Right ventricle myocardium superior (tissue), 1 donor: ENCODE measurements at places on chromosomes 16 and 17. TPM values are rescaled to one million over a fixed set of nuclear protein-coding genes. Genes with fewer than 3 reads are reported as not detected.
A peak's percentile ranks its signal among the peaks of the same experiment; 100 is the strongest.

- DNase-seq, result no peak
Observed at GRCh38 chr17:68955181-68955841, at the start of gene ABCA8. ABCA8 (minus strand) TSS chr17:68955392; CDS start chr17:68942034, 13,358 bp downstream.

DNA sequence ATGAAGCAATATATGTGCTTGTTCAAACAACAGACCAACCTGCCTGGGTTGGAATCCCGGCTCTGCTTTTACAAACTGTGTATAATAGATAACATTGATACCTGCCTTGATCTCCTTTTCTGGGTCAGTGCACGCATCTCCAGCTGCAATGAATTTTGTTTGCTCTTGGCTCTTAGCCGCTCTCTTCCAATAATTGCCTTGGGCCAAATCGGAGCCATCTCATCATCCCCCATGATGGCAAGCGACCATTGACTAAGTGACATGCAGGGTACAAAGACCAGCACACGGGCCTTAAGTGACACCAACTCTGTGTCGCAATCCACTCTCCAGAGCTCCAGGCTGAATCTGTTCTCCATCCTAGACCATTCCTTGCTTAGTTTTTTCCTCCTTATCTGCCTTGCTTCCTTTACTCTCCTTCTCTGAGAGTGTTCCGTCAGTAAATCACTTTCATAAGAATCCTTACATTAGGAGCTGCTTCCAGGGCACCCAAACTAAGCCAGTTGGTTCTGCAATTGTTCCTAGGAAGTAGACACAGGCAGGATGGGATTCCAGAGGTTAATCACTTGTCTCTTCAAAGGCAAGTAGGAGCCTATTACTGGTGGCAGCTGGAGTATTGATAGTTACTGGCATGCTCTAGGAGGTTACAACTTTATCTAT is 134.2 kb downstream of the ABCA8 start:
- no peak for DNase-seq

Gene CD300H
- total RNA-seq, result not detected

DNA sequence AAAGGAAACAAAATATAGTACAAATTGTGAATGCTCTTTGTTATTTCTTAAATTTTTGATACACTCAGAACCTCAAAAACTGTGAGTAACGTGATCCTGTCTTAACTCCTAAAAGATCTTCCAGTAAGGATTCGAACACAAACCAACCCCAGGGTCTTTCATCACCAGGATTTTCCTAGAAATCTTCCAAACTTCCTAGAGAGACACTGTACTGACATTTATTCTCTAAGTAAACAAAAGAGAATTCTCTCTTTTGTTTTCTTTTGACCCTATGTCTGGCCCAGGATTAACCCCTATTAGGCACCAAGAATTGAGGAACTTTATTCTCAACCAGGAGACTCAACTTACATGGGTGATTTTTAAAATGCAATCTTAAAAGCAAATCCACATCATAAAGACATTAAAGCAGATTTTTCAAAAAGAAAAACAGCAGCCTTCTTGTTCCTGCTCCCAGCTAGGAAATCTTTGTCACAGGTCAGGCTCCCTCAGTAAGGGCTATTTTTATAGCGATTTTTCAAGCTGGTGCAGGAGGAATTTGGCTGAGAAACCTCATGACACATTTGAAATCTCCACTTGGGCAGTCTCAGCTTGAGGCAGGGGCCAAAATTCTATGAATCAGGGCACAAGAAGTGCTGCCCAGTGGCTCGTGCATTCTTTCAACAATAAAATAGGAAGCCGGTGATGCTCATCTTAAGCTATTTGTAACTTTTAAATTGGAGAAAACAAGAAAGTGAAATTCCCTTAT is 6.2 kb upstream of the SMG1 start:
- no peak for DNase-seq

DNA sequence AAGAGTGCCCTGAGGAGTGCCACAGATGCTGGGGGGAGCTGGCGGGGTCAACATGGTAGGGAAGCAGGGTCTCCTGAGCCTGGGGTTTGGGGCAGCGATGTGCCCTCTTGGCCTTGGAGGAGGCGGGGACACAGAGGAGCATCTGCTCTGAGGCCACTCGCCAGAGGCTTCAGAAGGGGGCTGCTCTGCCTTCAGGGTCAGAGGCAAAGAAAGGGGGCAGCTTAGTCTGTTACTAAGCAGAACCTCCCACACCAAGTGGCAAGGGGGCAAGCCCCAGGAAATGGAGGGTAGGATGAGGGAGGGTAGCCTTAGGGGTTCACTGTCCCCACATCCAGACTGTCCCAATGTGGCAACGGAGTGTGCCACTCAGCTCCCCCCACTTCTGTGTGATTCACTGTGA is 18.3 kb downstream of the CCDC182 start:
- DNase-seq, result no peak

GRCh38 chr16:56300242-56300623 is 108.9 kb downstream of the GNAO1 start:
- DNase-seq, result no peak

GRCh38 chr17:41678411-41678906 is 10.2 kb upstream of the EIF1 start:
- DNase-seq, result no peak

Gene SLC22A31
- not detected for total RNA-seq

Gene EXOSC6
- 10.7 TPM for total RNA-seq

- DNase-seq, result no peak
Observed at GRCh38 chr17:68580236-68580770, 20.9 kb downstream of the FAM20A start.

- DNase-seq, result no peak
Observed at GRCh38 chr16:31093132-31093703, 1.4 kb downstream of the VKORC1 start.

DNA sequence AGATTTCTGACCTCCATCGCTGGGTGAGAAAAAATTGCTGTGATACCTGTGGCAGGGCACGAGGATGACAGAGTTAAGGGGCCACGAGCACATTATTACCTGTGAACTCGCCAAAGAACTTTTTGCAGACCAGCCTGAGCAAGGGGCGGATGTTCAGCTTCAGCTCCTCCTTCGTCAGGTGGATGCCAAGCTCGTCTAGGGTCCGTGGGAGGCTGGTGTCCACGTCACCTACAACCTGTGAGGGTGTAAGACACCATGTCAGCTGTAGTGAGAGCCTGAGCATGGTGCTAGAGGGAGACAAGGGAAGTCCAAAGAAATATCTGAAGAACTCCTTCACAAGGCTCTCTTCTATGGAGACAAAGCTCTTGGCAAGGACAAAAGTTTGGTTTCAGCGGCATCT is 17.1 kb downstream of the HIGD1B start:
- no peak for DNase-seq

Gene CCL22
- total RNA-seq, result not detected

- DNase-seq, result no peak
Observed at GRCh38 chr16:1794221-1794871, 841 bp upstream of the IGFALS start.

- no peak for DNase-seq
Observed at GRCh38 chr17:42857389-42857788, 6.4 kb downstream of the AOC3 start.

Gene PLA2G10
- total RNA-seq, result not detected

Gene TBC1D3
- total RNA-seq, result not detected

Gene ESRP2
- 0.73 TPM for total RNA-seq

Gene MGAT5B
- not detected for total RNA-seq

DNA sequence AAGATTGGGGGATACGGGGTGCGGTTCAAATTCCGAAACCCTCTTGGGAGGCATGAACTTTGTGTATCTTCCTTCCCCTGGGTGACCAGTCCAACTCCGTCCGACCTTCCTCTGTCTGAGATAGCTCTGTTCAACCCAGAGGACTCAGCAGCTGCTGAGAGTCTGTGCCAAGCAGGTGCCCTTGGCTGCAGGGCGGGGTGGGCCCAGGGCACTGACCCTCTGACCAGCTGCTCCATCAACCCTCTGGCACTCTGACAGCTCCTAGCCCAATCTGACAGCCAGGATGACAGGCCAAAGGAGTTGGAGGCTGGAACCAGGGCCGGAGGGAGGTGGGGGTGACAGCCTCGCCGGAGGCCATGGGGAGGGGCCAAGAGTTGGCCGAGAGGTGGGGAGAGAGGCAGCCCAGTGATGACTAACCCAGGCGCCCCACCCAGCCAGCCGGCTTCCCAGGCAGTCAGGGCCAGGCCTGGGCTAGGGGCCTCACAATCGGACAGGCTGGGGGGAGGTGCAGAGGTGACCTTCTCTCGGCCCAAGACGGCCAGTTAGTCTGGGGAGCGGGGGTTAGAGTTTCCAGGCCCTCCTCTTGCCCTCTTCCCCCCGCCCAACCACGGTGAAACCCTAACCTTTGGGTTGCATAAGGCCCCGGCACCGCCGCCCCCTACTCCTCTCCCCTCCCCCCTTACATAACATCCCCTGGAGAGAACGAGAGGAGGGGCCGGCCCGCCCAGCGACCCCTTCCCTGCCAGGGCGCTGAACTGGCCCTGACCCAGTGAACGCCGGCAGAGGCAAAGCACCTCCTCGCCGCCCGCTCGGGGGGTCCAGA is 5.0 kb upstream of the TLCD2 start:
- DNase-seq, result peak; percentile 95

DNA sequence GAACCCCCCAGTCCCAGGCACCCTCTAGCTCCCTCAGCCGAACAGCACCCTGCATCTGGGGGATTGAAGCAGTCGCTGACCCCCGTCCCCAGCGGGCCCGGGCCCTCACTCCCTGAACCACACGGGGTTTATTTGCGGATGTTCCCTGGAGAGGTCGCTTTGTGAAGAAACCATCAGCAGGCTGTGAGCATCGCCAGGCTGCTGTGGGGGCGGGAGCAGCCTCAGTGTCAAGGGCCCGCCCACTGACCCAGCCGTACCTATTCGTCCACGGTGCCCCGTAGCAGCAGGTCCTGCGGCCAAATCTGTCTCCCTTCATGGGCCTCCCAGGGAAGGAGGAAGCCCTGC is 6.4 kb upstream of the RAB40C start:
- no peak for DNase-seq

DNA sequence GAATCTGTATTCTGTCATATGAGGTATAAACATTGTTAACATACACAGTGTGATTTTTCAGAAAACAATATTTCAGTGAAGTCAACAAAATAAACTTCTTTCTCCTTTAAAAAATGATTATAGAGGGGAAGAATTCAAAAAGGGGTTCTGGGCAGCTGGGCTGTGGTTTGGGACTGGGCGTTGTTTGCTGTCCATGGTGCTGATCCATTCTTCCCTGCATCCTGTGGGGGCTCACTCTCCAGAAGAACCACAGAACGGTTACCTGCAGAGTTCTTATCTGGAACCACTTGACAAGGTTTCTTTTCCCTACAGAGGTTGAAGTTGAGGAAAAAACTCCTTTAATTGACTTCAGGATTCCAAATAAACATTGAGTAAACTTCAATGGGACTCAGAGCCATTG is 1091.0 kb downstream of the CDH8 start:
- DNase-seq, result no peak

Gene CRK
- 36.0 TPM for total RNA-seq

Gene CCR7
- total RNA-seq, result not detected

GRCh38 chr16:8892101-8892575 is 10.0 kb downstream of the LITAFD start:
- no peak for DNase-seq

Gene KRTAP9-2
- not detected for total RNA-seq

Gene FOXC2
- 1.4 TPM for total RNA-seq
